ENCODE measurements at places on chromosomes 3 and 15.

DNA sequence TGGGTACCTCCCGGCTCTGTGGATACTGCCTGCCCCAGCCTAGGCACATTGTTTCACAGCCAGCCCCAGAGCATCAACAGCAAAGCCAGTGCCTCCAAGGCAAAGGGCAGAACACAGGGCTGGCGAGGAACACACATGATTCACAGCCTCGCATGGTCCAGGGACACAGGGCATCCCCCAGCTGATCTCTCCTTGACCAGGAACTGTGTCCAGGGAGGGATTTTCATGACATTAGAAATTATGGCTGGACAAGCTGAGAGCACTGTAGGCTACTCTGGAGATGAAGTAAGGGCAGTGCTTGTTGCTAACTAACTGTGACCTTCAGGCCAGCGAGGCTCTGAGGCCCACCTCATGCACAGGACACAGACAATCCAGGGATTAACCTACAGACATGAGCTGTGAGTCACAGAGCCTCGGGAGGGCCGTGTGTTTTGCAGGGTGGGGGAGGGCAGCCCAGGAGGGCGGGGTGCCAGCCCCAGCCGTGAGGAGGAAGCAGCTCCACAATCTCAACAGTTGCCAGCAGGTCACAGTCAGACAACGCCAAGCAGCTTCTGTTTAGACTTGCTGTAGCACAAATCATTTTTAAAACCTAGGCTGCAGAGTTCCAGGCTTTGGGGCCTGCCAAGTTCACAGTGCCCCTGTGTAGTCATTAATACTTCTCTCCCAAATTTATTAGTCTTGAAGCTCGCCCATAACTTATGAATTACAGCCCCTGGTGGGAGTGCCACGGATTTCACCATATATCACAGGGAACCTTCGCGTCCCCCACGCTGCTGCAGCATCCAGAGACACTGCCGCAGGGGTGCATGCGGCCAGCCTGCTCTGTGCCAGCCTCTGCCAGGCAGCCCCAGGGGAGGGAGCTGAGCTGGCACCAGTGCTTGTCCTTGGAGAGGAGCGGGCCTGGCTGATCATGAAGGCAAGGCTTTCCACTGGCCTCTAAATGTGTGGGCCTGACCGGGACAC is 114.7 kb downstream of the ETFA start:
- peak; percentile 27 for DNase-seq

GRCh38 chr3:52915294-52915693 is 17.9 kb upstream of the STIMATE start:
- peak; percentile 94 for DNase-seq

DNA sequence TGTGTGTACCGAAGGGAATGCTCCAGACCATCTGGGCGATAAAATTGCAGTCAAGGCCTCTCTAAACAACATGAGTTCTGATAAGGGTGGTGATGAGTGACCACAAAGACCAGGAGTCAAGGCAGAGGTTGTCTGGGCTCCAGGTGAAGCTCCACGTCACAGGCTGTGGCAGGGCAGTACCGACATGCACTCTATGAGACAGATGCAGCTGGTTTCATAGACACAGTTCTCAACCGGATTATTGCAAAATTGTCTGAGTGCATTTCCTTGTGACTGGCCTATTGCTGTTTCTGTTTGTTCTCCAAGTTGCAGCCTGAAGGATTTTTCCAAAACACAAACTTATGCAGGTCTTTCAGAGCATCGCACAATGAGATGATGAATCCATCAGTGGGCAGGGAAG is 157.5 kb upstream of the HES1 start:
- DNase-seq = peak; percentile 75

- DNase-seq = peak; percentile 55
These were observed 22.4 kb downstream of the CD86 start for GRCh38 chr3:122077293-122078234.

- DNase-seq = no peak
These were observed 81.8 kb downstream of the IQSEC1 start for GRCh38 chr3:12991481-12991837.

GRCh38 chr15:81386947-81387346 is 12.9 kb upstream of the TMC3 start:
- DNase-seq = peak; percentile 8

DNA sequence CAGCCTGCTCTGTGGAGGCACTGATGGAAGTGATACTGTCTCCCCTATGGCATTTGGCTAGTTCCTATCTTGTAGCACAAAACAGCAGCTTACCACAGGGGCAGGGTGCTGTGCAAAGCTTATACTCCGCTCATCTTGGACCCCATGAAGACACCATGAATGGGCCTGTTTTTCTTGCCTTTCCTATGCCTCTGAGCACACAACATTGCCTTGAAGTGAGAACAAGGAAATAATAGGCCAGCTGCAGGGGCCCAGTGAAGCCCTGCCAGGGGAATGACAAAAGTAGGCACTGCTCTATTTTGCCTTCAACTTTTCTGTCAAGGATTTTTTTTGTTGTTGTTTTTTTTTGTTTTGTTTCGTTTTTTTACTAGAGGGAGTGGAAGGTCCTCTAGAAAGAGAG is 110.3 kb downstream of the PDE8A start:
- DNase-seq = no peak

GRCh38 chr3:108159865-108160264 is 62.4 kb downstream of the IFT57 start:
- DNase-seq = no peak

GRCh38 chr3:159627634-159628033 is 361.0 kb upstream of the IL12A start:
- no peak for DNase-seq

GRCh38 chr3:95399585-95399984 is 1336.7 kb downstream of the NSUN3 start:
- no peak for DNase-seq

GRCh38 chr15:98904544-98904943 is 103.0 kb downstream of the PGPEP1L start:
- DNase-seq = peak; percentile 45

DNA sequence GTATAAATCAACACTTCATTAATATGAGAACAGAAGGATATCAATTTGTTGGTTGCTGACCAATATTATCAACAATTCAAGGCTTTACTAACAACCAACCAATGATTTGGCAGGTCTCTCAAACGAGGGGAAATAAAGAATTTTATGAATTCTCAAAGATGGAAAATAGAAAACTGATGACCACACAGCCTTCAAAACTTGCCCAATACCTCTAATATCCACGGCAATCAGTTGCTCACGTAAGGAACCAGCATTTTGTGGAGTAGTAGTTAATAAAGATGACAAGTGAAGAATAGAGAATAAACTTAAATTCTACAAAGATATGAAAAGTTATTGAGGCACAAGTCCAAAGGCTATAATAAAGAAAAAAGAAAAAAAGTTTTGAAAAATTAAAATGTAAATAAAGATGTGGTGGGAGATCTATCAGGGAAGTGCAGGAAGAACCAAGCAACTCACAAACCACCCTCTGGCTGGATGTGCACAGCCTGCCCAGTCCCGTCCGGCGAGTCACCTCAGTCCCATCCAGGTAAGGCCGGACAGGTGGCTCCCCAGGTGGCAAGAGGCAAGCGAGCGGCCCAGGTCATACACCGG is 808 bp downstream of the GK5 start:
- peak; percentile 34 for DNase-seq

- DNase-seq = no peak
These were observed 30.0 kb upstream of the PLSCR4 start for GRCh38 chr3:146280864-146281263.

GRCh38 chr3:61073566-61074165 is 177.6 kb downstream of the FHIT start:
- no peak for DNase-seq

DNA sequence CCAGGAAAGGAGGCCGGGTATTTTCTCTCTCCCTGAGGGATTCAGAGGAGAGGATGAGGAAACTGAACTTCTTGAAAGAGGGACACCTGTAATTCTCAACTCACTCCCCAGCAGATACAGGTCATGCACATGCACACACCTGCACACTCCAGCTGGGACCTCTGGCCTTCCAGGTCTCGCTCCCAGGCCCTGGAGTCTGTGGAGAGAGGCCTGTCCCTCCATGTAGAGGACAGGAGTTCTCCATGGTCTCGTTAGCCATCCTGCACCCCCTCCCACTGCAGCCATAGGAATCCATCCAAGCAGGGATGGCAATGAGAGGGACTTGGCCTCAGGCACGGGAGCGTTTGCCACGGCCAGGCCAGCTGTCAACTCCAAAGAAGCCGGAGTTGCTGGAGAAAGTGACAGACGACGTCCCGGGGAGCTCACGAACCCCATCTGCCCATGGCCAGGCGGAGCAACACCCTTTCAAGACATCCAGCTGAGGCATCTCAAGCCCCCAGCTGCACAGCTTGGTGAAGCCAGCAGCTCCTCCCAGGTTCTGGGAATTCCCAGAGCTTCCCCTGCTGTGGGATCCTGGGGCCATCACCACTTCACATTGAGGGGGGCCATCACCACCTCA is 223.3 kb downstream of the UACA start:
- no peak for DNase-seq

DNA sequence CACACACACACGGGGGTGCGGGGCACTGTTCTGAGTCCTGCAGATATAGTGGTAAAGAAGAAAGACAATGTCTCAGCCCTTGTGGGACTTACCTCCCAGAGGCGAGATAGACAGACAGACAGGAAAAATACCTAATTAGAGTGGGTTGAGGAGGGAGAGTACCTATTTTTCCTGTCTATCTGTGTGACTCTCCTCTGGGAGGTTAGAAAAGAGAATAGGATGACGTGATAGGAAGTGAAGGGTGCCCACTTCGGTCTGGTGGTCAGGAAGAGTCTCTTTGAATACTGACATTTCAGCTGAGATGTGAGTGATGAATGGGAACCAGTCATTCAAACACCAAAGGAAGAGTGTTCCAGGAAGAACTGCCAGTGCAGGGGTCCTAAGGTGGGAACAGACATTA is 4.1 kb upstream of the APOD start:
- no peak for DNase-seq

DNA sequence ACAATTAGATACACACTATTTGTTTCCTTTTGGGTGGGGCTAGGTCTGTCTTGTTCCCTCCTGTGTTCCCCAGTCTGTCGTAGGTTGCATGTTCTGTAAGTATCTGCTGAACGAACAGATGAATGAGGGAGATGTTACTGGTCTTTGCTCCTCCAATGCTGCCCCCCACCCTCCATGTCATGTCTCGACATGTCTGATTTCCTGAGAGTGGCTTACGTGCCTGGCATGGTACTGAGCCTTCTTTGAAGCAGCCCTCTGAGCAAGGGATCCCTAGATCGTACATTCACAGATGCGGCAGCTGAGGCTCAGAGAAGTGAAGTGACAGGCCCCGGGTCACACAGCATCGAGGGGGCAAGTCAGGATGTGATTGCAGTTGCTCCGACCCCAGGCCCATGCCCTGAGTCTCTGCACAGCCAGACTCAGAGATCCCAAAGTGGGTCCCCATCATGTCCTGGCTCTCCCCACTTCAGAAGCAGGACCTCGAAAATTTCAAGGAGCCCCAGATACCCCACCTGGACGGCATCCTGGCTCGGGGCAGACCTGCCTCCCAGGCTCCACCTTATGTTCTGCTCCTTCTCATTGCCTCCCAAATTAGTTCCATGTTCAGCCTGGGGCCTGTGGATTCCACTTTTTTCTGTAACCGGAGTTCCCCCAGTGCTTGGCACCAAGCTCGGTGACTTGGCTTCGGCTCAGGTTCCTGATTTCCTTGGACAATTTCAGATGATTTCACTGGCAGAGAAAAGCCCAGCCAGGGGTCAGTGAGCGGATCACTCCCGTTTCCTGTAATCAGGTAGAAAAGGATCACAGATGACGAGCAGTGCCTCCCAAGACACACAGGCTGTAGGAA is 24.7 kb downstream of the GOLGA6L2 start:
- no peak for DNase-seq

All from suppressor macrophage treated with lipopolysaccharide for 4 hours (primary cell).